AML-193 (cell line): ENCODE measurements at places on chromosomes 5 and 9.
A peak's percentile ranks its signal among the peaks of the same experiment; 100 is the strongest.

- DNase-seq, result no peak
Observed at GRCh38 chr9:14135421-14135820, 178.5 kb downstream of the NFIB start.

DNA sequence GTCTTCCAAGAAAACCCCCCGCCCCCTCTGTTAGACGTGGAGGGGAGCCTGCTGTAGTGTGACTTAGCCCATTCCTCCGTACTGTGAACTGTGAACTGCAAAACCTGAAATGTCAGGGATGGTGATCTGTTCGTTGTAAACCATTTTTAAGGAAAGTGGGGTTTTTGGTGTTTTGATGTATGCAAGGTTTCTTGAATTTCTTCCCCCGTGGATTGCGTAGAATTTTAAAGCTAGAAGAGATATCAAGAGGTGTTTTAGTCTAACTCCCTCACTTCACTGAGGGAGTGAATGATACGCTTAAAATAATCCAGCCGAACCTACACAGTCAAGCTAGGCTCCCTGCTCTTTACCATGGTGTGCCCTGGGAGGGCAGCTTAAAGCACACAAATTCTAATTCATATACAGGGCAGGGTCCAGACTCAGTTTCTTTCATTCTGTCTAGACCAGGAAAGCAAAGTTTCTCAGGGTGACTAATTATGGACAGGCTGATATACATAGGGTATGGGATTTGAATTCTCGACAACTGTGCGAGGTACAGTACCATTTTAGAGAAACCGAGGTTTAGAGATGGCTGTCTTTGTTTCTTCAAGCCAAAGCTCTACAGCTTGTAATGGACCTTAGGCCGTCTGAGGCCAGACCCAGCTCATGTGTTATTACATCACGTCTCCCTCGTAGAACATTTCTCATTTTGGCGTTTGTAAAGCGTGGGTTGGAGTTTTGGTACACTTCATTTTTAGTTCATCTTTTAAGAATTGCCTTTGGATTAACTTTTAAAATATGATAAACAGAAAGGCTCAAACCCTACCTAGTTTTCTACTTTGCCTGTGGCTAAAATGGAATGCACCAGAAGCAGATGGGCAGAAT lies 2.7 kb downstream of the PTGER4 start:
- DNase-seq, result peak; percentile 23

- no peak for DNase-seq
Observed at GRCh38 chr9:35962126-35962906, 4.4 kb upstream of the OR2S2 start.

DNA sequence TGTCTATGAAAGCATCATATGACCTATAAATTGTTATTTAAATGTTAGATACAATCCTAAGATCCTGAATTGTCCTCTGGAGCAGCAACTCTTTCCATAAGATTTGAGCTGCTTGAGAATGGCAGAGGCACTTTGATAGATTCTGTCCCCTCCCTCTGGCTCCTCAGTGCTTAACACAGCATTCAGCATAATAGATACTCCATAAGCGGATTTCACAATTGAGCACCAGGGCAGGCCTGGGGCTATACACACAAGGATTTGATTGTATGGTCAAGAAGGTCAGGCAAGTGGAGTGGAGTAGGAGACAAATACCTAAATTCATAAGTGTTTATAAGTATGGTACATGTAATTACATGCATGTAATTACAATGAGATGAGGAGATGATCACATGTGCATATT lies 96.3 kb downstream of the FOXD1 start:
- no peak for DNase-seq

- DNase-seq, result no peak
Observed at GRCh38 chr5:82360022-82360421, 81.9 kb upstream of the RPS23 start.

DNA sequence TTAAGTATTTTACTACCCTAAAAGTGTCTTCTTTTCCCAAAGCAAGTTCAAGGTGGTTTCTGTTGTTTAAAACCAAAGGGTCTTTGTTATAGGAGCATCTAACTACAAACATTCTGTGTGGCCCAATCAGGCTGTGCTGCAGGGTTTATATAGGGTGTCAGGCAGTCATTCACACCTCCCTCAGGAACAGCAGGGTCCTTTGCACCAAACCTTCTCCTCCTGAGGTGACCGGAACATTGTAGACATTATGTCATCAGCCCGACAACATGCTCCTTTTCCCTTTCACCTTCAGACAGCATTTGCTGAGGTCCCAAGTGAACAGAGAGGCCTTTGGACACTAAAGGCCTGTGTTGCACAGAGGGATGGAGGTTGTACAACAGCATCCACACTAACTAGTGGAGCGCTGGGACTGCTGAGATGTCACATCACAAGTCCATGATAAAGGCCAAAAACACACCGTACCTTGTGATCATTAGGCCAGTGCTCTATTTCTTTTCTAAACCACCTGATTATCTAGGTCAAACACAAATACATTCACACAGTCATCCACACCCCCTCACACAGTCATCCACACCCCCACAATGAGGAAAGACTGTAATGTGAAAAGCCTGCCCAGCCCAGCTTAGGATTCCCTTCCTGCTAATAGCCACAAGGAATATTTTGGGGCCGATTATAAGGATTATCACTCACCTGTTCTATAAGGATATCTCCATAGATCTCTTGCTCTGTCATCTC lies 123.8 kb upstream of the VLDLR start:
- DNase-seq, result no peak

GRCh38 chr5:71701407-71701806 lies 17.7 kb upstream of the CARTPT start:
- no peak for DNase-seq

DNA sequence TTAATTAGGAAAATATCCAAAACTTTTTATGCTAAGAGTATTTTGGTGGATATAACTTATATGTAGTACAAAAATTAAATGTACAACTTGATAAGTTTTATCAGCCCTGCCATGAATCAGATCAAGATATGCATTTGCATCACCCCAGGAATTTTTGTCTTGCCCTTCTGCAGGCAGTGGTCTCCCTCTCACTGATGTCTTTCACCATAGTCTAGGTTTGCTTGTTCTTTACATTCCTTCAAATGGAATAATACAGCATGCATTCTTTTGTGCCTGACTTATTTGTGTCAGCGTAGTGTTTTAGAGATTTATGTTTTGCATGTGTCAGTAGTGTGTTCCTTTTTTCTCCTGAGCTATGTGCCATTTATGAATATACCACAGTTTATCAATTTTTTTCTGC lies 36.4 kb downstream of the RNF180 start:
- DNase-seq, result no peak

DNA sequence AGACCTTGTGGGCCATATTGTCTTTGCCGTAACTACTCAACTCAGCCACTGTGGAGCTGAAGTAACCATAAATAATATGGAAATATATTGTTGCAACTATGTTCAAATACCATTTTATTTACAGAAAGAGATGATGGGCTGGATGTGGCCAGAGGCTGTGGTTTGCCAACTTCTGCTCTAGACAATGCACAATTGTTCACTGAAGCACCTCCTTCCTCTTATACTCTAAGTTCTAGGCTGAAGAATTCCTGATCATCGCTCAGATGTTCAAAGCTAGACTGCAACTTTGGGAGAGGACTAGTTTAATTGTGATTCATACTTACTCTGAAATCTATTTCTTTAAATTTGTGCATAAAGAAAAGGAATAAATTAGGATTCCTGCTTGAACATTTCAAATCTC lies 245.0 kb downstream of the TAF11L14 start:
- no peak for DNase-seq
